ENCODE measurements at places on chromosomes 1 and 21.

DNA sequence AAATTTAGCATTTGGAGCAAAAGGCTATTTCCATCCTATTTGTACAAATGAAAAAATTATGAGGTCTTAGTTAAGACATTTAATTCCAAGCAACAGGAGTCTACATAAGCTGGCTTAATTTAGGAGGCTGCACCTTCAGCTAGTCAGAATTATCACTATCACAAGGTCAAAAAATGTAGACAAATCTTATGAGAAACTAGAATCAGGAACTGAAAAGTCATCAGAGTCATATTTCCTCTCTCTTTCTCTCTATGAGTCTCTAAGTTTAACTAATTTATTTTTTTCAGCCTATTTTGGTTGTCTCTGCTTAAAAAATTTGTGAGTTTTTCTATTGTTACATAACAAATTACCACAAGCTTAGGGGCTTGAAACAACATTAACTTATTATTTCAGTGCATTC lies 807.1 kb upstream of the PRMT6 start:
- DNase-seq = no peak

GRCh38 chr1:5939271-5940170 lies 52.7 kb downstream of the NPHP4 start:
- no peak for DNase-seq

DNA sequence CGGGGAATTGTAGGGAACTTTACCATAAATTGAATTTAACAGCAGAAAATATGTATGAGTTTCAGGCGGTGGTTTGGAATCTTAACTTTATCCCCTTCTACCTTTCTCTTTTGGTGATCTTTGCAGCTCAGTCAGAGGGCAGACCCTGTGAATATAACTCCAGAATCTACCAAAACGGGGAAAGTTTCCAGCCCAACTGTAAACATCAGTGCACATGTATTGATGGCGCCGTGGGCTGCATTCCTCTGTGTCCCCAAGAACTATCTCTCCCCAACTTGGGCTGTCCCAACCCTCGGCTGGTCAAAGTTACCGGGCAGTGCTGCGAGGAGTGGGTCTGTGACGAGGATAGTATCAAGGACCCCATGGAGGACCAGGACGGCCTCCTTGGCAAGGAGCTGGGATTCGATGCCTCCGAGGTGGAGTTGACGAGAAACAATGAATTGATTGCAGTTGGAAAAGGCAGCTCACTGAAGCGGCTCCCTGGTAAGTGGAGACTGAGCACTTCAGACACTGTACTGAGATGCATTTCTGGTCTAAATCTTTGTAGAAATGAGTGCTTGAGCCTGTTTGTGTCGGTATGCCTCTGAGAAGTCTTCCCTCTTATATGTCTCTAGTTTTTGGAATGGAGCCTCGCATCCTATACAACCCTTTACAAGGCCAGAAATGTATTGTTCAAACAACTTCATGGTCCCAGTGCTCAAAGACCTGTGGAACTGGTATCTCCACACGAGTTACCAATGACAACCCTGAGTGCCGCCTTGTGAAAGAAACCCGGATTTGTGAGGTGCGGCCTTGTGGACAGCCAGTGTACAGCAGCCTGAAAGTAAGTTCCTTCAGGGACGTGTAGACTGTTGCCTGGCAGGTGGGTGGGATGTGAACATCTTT lies 1.5 kb downstream of the CCN1 start:
- DNase-seq = no peak

DNA sequence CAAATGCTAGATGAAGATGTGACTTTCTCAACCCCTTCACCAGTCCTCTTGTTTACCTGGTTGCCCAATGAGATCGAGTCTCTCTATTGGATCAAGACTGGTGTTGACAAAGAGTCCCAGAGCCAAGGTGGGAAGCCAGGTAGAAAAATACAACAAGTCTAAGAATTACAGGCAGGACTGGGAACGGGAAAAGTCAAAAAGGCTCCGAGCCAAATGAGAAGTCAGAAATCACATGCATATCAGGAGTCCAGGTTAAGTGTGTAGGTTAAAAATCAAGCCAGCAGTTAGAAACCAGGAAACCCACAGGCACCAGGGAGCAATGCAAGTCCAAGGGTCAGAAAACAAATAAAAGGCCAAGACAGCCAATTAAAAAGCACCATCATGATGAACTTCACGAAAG lies 27.4 kb upstream of the DUSP23 start:
- no peak for DNase-seq

GRCh38 chr1:156513185-156513584 lies 12.6 kb upstream of the MEF2D start:
- DNase-seq = no peak

DNA sequence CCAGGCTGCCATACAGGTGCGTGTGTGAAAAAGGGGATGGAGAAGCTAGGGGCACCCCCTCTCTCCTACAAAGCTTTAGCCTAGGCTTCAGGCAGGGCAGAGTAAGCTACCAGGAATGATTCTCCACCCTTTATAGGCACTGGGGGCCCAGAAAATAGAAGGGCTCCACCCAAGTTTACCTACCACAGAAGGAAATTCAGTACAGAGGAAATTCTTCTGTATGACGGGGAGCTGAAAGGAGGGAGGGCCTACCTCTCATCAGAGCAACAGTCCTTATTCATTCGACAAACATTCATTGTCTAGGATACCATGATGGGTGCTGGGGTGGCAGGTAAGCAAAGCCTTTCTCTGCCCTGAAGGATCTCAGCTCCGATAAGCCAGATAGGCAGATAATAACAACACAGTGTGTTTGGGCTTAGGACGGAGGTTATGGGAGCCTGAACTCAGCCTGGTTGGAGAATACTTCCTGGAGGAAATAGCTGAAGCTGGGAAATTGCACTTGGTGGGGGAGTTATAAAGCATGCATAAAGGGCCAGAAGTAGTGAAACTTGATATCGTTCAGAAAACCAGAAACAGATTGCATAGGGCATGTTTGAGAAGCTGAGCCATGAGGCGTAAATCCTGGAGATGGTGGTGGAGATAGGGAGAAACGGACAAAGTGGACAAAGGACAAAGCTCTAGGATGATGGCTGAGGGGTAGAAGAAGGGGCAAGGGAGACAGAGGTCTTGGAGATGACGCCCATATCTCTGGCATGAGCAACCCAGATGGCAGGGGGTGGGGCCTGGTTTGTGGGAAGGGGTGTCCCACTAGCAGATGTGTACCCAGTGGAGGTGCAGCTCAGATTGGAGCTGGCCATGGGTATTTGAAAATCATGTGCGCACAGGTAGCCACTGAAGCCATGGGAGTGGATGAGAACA lies 5.3 kb upstream of the P3R3URF start:
- peak; percentile 44 for DNase-seq

- DNase-seq = no peak
Observed at GRCh38 chr1:172142324-172142723, 278.2 kb upstream of the C1orf105 start.

- DNase-seq = no peak
Observed at GRCh38 chr21:43984905-43985689, 27.0 kb upstream of the TRAPPC10 start.

- no peak for DNase-seq
Observed at GRCh38 chr1:12478612-12478985, 139.4 kb downstream of the DHRS3 start.

DNA sequence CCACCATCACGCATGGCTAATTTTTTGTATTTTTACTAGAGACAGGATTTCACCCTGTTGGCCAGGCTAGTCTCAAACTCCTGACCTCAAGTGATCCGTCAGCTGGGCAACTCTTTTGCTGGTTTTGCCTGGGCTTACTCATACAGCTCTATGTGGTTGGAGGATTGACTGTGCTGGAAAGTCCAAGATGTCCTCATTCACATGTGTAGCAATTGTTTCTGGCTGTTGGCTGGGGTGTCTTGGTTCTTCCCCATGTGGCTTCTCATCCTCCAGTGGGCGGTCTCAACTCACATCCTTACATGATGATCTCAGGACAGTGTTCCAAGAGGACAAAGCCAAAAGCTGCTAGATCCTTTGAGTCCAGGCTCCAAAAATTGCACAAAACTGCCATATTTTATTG lies 53.3 kb downstream of the TEX35 start:
- no peak for DNase-seq

DNA sequence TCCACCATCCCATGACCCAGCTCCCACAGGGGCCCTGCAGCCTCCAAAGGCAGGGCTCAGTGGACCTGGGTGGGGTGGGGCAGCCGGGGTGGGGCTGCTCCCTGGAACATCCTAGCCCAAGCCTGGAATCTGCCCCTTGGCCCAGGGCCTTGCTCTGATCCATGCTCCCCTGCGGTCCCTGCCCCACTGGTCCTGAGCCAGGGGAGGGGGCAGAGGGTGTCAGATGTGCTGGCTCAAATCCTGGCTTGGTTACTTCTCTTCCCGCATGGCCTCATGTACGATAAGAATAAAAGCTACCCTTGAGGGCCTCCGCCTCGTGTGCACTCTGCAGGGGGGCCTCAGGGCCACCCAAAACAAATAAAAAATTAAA lies 819 bp downstream of the SLC25A34 start:
- DNase-seq = no peak

- peak; percentile 82 for DNase-seq
Observed at GRCh38 chr1:189619682-189620332, 857.9 kb downstream of the BRINP3 start.

GRCh38 chr1:54845772-54846171 lies 41.2 kb downstream of the DHCR24 start:
- no peak for DNase-seq

DNA sequence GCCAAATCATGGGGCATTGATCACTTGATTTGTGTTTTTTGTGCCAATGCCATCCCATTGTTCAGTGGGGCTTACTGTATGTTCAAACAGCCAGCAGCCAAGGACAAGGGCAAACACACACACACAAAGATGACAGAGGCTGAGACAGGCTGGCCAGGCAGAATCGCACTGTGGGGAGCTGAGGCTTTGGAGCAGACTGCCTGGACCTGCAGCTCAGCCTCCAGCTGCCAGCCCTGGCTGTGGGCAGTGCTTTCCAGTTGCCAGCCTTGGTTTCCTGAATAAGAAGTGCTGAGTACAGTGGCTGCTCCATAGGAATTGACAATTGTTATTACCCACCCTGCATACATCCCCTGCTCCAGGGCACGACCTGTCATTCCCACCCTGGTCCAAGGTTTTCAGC lies 16.9 kb upstream of the PCP4 start:
- DNase-seq = no peak

DNA sequence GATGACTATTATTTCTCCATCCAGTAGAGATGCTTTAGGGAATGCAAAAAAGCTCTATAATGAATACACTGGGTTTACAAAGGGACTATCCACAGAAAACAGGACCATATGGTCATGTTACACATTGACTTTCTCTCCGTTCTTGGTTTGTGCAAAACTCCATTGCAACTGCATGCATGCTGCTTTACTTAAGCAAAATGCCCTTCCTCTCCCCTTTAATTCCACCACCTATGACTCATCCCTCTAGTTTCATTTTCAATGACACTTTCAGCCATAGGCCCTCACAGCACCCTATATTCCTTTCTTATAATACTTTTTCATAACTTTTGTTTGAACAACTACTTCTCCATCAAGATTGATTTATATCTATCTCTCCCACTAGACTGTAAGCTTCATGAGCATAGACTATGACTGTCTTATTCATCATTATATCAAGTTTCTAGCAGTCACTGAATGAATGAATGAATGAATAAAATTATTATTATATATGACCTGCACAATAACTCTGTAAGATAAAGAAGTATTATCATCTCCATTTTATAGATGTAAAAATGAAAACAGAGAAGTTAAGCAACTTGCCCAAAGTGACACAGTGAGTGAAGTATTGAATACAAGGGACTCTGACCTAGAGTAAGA lies 248.9 kb downstream of the PLPP3 start:
- peak; percentile 35 for DNase-seq

- no peak for DNase-seq
Observed at GRCh38 chr1:179707406-179707805, 35.7 kb upstream of the FAM163A start.

- DNase-seq = no peak
Observed at GRCh38 chr1:72724951-72725861, 442.9 kb upstream of the NEGR1 start.
